Heart right ventricle (tissue), 16 donors: ENCODE measurements at places on chromosomes 1 and 21. TPM values are rescaled to one million over a fixed set of nuclear protein-coding genes. Genes with fewer than 3 reads are reported as not detected.
A peak's percentile ranks its signal among the peaks of the same experiment; 100 is the strongest.

Gene OR2T2
- not detected for polyA plus RNA-seq

Gene HMCN1
- 3.4 TPM for polyA plus RNA-seq

- no peak for DNase-seq
These were observed 48.7 kb upstream of the DNAH14 start for GRCh38 chr1:224880593-224881307.

GRCh38 chr1:208300084-208300770 is 56.0 kb upstream of the PLXNA2 start:
- no peak for DNase-seq

DNA sequence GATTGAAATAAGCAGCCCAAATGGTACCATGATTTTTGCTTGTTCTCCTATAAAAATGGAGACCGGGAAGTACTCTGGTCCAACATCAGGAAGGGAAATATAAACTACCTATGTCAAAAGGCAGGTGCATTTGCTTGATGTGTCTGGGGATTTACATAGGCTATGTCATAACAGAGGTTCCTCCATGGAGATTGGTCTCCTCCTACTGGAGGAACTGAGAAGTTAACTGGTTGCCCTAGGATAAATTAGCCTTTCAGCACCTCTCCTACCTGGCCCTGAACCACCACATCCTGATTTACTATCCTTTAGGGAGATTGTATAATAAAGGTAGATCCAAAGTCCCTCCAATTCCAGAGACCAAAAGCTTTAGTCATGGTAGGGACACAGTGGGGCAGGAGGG is 1109.3 kb upstream of the B3GALT2 start:
- no peak for DNase-seq

Gene C1orf53
- polyA plus RNA-seq = 3.6 TPM

DNA sequence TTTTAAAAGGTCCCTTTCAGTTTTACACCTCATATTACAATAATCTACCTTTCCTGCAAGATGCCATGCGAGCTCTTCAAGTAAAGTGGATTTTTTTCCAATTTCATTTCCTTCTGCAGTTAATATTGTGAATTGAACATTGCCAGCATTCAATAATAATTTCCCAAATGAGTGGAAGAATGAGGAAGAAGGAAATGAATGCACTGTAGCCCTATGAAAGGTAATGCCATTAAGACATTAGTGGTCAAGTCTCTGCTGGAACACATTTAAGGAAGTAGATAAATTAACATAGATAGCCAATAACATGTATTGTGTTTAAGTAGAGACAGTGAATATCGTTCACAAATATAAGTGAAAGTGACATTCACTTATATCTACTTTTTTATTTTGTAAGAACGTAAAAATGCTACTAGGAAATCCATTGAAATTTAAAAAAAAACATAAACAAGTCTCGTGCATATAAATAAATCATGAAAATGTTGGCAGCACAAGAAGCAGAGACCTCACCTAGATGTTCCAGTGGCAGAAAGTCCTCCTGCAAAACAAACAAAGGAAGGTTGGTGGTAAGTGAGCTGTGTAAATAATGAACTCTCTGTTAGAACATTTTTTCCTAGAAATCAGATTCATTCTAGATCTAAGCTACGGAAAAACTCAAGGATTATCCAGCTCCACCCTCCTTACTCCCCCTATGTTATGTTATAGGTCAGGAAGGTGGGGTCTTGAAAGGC is 17.7 kb downstream of the FCRL3 start:
- no peak for DNase-seq

DNA sequence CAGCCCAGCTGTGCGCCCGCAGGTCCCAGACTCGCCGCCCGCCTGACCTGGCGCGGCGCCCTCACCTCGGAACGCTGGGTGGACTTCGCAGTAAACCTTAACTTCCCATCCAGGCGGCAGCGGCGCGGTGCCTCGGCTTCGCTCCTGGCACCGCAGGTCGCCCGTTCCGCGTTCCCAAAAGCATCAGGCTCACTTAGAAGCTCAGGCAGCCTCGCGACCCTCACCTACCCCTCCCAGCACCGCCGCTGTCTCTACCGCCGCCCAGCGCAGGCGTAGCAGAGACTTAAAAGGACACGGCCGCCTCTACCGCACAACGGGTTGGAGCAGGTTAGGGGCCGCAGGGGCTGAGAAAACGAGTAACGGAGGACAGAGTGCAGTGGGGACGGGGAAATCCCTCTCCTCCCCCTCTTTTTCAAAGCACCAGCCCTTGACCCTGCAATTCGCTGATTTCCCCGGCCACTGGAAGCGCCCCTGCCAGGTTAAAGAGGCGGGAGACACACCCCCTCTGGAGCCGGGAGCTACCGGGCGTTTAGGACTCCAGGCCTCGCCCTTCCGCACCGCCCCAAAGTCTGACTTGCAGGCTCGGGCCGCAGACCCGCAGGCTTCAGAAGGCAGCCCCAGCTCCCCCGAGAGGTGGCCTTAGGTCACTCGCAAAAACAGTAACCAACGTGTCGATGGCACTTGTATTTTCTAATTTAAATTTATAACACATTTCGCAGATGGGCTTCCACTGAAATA is 328.5 kb downstream of the FAM72C start:
- no peak for DNase-seq

DNA sequence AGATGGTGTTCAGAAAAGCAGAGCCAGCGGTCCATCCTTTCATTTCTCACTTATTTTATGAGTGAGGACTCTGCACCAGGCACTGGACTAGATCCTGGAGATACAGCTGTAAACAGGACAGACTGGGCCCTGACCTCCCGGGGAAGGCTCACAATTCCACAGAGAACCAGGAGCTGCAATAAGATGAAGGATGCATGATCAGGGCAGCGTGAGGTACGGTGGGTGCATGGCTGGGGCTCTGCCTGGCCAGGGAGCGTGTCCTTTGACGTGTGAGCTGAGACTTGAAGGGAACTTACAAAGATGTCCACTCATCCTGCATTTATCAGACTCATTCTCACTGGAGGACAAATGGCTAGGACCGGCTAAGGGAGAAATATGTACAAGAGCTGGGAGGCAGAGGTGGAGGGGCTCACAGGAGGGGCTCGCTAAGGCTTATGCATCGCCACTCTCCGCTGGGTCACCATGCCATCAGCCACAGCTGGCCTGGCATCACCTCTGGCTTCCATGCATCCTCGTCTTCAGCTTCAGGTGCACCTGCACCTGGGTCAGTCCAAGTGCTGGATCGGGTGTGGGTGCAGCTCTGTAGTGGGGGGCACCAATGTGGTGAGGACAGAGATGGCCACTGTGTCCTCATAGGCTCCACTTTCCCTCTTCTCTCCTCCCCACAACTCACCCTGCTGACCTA is 213.9 kb downstream of the TOMM20 start:
- no peak for DNase-seq

Gene BATF3
- polyA plus RNA-seq = 1.6 TPM

GRCh38 chr1:101706366-101706765 is 290.4 kb downstream of the OLFM3 start:
- no peak for DNase-seq

- DNase-seq = no peak
These were observed 411.8 kb upstream of the ESRRG start for GRCh38 chr1:217134857-217135568.

Gene TNFRSF9
- polyA plus RNA-seq = 0.03 TPM

- DNase-seq = no peak
These were observed 27.1 kb upstream of the DISP1 start for GRCh38 chr1:222787729-222788128.

DNA sequence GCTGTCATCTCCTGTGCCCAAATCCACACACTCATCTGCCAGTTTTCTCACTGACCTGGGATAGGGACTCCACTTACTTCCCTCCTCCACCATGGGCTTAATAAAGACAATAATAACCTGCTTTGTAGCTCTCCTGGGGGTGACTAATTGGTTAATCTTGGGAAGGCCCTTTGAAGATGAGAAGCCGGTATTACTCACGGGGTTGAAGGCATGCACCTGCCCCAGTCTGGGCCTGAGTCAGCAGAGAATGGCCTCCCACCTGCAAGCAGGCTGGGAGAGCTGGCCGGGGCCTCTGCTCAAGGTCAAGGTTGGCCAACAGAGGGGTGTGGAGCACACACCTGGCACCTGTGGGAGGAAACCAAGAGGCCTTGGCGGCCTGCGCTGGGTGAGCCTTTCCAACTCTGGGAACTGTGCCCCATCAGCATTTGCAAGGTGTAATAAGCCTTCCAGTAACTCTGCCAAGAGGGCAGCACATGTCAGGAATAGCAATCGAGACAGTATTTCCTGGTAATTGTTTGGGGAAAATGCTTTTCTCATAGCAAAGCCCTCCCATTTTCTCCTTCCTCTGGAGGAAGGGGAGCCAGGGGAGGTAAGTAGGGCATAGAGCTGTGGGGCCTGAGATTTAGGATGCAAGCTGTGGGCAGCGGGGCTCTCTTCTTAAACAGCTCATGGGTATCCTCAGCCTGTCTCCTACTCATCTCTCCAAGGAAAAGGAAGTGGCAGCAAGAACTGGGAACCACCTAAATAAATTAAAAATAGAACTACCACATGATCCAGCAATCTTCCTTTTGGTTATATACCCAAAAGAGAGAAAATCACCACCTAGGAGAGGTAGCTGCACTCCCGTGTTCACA is 49.0 kb downstream of the TOMM20 start:
- DNase-seq = no peak

GRCh38 chr1:228045405-228045804 is 37.1 kb upstream of the ARF1 start:
- no peak for DNase-seq

- no peak for DNase-seq
These were observed 31.5 kb downstream of the HMGB4 start for GRCh38 chr1:33895396-33895795.

DNA sequence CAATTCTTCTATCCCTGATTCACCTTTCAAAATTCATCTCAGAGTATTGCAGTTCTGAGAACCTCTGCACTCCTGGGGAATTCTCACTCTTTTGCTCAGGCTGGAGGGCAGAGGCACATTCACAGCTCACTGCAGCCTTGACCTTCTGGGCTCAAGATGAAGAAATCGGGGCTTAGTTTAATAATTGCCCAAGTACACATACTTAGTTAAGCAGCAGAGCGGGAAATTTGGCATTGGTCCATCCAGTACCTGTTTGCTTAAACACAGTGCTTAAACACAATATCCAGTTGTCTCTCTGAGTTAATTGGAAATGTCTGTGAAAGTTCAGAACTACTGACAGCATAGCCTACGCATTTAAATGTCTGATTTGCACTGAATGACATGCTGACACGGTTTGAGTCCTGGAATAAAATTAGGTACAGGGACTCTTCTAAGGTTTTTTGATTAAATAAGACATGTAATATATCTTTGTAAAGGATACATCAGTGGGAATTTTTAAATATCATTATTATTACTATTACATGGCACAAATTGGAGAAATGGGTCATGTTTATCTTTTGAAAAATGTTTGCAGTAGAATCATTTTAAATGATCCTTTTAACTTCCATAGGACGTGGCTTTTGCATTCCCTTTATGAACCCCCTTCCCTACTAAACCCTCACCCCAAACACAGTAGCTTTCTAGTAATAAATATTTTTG is 337.4 kb downstream of the SRGAP2C start:
- DNase-seq = no peak

Gene LGR6
- 3.7 TPM for polyA plus RNA-seq

Gene NPHS2
- not detected for polyA plus RNA-seq

DNA sequence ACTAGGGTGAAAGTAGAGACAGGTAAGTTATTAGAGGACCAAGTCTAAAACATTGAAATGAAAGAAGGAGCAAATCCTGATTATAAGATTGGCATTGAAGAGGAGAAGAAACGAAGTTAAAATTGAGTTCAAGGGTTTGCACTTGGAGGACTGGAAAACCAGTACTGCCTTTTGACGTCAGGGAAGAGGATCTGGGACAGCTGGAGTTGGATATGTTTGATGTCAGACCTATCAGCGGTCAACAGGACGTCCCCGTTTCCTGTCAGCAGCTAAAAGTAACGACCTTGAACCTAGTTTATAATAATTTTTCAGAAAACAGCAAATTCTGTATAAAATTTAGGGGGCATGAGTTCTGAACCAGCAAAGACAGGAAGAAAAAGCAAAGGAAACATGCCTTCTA is 1.2 kb upstream of the NID1 start:
- peak; percentile 54 for DNase-seq

DNA sequence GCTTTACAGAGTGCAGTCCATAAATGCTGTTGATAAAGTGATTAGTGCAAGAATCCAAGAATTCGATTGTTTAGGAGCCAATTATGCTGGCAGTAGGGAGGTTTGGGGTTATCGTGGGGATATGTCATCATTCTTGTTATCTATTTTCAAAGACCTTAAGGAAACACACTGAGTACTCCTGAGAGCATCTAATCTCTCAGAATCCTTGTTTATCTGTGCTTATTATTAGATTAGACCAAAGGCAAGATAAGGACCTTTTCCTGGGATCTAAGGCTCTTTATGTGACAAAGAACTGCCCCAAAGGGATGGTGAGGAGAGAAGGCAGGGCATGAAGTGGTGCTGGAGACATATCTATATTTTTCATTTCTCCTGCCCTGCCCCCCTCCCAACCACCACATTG is 139.1 kb downstream of the TSEN15 start:
- no peak for DNase-seq

Gene TRIM46
- polyA plus RNA-seq = 0.04 TPM

DNA sequence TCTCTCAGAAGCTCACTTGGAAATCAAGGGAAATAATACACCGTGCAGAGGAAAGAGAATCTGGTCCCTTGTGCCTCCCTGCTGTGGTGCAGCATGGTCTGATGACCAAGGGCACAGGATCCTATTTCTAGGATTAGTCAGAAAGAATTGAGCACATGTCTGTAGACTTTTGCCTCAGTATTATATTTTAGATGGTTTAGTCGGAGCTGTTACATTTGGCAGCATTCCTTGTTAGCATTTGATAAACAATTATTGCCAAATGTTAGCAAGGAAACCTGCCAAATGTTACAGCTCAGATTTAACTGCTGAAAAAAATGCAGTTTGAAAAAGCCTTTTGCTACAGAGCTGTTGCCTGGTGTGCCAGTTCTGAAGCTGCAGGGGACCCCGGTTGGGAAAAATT is 183.5 kb upstream of the DPYD start:
- DNase-seq = no peak

Gene FAM163A
- 0.19 TPM for polyA plus RNA-seq

Gene OR2AK2
- not detected for polyA plus RNA-seq

Gene YBEY
- polyA plus RNA-seq = 15.8 TPM

GRCh38 chr1:118944133-118944532 is 44.0 kb downstream of the TBX15 start:
- no peak for DNase-seq

Gene ICOSLG
- polyA plus RNA-seq = 2.7 TPM

Gene STPG1
- 5.7 TPM for polyA plus RNA-seq

- DNase-seq = no peak
These were observed 35.6 kb downstream of the GPA33 start for GRCh38 chr1:167054531-167054930.

DNA sequence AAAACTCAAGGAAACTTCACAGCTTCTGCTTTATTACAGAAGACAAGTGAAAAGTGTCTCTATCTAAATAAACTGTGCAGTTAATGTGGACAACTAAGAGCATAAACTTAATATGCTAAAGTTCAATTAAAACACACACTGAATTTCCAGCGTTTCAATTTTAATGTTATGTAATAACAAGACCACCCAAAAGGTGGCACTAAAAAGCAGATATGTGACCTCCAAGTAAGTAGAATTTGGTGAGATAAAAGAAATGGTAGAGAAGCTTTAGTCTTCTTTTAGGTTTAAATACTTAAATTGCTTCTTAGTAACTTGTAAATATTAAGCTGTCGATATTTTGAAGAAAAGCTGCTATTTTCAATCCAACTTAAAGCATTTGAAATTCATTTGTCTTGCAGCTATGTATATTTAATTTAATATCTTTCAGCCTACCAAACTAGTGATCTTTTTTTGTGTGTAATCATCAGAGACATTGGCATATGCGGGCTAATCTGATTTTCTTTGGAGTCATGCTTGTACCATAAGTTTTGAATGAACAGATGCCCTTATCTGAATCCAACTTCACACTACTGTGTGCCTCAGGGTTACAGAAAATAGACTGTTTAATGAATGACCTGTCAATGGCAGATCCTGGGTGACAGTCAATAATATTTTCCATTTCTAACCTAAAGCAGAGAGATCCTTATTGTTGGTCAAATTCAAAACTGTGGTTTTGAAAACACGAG is 36.5 kb upstream of the ADAMTS1 start:
- no peak for DNase-seq
